Mesenchymal stem cell (in vitro differentiated cells and primary cell): ENCODE measurements at places on chromosomes 1 and 21.

DNA sequence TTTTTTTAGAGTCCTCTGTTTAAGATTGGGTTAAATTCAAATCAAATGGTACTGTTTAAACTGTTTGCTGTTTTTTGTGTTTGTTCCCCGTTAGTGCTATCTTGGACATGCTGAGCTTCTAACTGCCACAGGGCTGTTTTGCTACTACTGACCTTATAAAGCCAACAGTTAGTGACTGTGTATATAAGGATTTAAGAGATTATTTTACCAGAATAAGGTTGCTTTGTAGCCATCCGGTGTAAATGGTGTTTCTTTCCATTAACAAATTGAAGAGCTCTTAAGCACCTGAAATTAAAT, 37.0 kb downstream of the ZNF281 start:
- DNase-seq: no peak

GRCh38 chr1:85451236-85451830, 13.6 kb downstream of the DDAH1 start:
- DNase-seq: no peak

DNA sequence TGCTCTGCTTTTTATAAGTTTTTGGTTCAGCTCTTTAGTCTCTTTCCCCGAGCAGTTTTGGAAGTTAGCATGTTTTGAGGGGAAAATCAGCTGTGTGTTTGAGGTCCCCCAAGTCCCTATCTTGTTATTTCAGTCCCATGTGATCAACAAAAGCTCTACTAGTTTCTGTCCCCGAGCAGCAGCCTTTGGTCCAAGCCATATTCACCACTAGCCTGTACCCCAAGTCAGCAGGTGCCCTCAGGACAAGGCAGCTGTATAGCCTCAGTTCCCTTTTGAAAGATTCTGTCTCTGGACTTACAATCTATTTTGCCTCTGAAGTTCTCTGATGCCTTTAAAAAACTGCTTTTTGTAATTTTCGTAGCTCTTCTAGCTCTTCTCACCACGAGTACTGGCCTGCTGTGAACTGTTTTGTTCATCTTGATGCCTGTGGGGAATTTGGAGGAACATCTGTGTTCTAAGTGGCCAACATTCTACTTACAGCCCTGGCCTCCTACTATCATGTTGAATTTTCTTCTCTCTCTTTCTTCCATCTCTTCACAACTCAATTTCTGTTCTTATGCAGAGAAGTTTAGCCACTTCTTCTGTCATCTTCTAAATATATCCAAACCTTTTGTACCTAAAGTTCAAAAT, 16.7 kb downstream of the UAP1 start:
- DNase-seq: no peak

DNA sequence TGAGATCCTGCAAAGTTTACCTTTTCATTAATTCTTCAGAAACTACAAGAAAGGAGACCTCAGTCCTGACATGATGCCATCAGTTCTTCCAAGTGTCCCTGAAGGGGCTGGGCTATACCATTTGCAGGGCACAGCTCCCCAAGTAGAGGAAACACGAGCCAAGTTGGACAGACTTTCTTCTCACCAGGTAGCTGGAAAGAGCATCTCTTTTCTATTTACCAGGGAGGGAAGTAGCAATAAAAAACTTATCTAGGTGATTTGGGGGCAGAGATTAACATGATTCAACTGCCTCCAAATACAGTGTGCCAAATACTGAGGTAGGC, 103.9 kb upstream of the KCND3 start:
- no peak for DNase-seq

- no peak for DNase-seq
These were observed 29.6 kb downstream of the PROK1 start for GRCh38 chr1:110480356-110481096.

DNA sequence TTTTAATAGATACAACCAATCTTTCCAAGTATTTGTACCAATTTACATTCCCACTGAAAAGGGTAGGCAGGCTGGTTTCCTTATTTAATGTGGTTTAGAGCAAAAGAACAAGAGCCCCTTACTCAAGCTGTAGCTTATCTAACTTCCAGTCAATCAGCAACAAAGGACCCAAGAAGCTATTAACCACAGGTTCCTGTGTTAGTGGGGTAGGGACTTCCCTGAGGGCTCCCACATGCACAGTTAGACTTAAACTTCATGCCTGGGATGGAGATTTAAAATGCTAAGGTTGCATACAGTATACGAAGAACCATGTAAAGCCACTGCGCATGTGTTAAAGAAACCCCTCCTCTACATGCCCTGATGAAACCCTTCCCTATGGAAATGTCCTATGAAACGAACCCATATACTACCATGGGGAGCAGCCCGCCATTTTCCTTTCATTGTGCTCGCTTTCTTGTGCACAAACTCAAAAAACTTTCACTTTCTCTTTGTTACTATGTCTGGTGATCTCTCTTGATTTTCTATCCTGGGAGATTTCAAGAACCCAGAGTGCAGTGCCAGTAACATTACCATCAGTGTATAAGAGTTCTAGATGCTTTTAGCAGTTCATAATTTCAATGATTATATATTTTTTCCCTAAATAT, 23.3 kb upstream of the ST6GALNAC5 start:
- DNase-seq: no peak

- DNase-seq: no peak
These were observed 21.2 kb downstream of the SESN2 start for GRCh38 chr1:28280501-28280900.

DNA sequence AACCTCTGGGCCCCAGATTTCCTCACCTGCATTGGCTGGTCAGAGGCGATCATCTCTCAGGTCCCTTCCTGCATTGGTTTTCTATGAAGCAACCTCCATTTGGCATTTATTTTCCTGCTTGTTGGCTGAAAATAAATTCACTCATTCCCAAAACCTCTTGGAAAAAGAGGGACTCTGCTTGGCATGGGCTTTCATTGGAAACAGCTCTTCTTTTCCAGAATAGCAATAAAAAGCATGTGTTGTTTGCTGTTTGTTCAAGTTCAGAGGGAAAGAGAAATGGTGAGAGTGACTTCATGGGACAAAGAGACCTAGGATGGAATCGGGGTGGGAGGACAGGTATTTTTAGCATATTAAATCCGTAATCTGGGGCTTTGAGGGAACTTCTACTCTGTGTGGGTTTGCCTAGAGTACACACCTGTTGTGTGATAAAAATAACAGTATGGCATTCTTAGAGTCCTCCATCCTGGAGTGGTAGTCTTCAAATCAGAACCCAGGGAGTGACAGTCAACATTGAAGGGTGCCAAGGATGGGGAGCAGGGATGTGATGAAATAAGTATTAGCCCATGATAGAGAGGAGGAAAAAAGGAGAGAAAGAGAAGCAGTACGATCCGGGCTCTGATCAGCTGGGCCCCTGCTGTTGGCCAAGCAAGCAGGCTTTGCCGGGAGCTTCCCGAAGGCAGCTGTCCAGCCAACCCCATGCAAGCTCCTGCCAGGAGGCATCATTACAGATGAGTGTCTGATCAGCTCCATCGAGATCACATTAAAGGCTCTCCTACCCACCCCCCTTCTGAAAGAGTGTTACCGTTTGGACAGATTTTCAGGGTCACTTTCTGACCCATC, 131.9 kb upstream of the NFIA start:
- no peak for DNase-seq

- DNase-seq: no peak
These were observed 31.6 kb downstream of the CD1D start for GRCh38 chr1:158212320-158212719.

DNA sequence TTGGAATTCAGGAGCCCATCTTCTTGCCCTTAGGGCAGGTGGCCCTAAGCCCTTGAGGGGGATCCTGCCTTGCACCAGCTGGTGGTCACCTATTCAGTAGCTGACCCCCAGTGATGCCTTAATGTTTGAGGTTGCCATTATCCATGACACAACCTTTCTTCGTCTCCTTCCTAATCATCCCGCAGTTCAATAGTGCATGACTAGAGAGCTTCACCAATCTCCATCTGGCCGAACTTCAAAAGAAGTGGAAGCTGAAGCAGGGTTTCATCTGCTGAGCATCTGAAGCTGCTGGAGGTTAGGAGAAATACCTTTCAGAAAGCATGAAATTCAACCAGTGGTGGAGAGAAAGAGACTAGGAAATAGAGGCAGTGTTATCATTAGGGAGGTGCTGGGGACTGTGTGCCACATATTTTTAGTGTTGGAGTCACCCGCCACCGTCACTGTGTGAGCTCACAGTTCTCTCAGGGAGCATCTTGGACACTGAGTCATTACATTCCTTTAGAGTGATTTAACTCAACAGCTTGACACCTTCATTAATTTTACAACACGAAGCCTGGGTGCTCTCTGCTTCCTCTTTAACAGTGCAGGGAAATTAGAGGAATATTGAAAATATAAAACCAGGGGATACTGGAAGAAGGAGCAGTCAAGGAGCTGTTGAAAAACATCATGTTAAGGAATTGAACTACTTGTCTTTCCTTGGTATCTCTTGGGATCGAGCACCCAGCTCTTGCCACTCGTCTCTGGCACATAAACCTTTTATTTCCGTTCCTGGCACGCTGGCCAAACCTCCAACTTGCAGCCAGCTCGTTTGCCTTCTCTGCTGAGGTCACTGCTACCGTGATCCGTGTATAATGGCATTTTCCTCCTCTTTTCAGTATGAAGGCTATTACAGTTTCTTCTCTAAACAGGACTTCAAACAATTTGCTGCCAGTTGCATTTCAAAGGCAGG, 53.6 kb downstream of the PEX14 start:
- DNase-seq: peak; percentile 91

- peak; percentile 27 for DNase-seq
These were observed 69.7 kb upstream of the ADAM30 start for GRCh38 chr1:119966020-119966419.

DNA sequence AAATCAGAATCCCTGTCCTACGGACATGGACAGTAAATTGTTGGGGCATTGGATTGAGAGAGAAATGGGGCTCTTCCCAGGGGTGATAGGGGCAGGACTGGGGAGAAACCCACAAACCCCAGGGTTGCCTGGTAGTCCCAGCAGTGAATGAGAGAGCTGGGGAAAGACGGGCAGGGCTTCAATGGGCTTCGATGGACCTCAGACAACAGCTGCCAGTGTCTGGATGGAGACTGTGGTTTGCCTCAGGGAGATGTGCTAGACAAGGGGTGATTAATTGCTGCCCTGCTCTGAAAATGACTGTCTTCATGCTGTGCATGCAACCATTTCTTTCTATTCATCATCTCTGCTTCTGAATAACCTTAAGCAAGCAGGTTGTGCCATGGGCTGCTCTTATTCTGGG, 7.4 kb downstream of the GPR25 start:
- DNase-seq: no peak

DNA sequence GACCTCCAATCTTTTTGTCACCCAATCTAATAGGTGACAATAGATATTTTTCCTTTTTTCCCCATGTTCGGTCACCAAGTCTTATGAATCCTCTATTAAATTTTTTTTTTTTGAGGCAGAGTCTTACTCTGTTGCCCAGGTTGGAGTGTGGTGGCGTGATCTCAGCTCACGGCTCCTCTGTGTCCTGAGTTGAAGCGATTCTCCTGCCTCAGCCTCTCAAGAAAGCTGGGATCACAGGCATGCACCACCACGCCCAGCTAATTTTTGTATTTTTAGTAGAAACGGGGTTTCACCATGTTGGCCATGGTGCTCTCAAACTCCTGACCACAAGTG, 42.5 kb upstream of the MTF1 start:
- DNase-seq: no peak

GRCh38 chr1:40064797-40065499, 24.4 kb downstream of the CAP1 start:
- DNase-seq: no peak
